NCI-H226 (cell line): ENCODE measurements at places on chromosomes 2 and 18.
A peak's percentile ranks its signal among the peaks of the same experiment; 100 is the strongest.

GRCh38 chr2:54838585-54839035 lies 115.1 kb downstream of the EML6 start:
- DNase-seq = peak; percentile 7

- DNase-seq = no peak
These were observed 46.9 kb upstream of the TAF1B start for GRCh38 chr2:9796056-9797010.

DNA sequence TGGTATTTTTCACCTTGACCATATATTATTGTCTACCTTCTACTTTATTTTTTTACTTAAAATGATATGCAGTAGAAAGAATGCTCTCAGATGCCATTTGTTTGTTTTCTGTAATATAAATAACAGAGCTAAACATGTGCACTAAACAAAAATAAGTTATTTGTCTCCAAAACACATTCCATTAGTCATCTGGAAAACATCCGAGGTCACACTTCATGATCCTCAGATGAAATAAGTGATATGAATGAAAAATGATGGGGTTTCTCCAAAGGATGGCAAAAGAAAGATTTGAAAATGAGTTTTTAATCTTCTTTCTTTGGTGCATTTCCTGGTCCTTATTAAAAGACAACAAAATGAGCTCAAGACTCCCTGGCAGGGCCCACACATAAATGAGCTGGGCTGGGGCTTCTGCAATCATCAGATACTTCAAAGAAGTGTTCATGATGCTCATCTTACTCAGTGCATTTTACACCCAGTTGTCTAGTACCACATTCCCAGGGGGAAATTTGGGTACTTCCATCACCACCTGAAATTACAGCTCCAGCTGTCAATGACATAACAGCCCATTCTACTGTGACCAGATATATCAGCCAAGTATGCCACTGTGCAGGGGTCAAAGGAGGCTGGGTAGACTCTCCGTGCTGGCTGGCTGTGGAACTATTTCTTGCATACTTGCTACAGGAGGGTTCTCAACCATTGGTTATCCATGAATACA lies 283.5 kb downstream of the PID1 start:
- DNase-seq = no peak

- no peak for DNase-seq
These were observed 34.8 kb upstream of the KLHL29 start for GRCh38 chr2:23350041-23350791.

- DNase-seq = peak; percentile 33
These were observed 7.8 kb downstream of the MTHFD2 start for GRCh38 chr2:74206180-74206688.

DNA sequence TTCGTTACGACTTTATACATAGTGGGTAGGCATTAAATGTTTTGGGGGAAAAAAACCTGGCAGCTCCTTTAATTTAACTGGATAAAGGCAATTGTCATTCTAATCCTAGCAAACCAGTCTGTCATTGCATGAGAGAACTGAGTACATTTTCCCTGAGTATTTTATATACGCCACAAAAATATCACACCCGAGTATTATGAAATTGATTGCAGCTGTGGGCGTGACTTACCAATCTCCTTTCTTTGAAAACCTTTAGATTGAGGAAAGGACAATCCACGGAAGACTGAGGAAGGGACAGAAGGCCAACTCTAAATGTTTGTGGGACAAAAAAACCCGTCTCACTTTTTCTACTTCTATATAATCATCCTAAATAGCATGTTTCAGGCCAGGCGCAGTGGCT lies 9.0 kb downstream of the TM4SF20 start:
- DNase-seq = no peak

DNA sequence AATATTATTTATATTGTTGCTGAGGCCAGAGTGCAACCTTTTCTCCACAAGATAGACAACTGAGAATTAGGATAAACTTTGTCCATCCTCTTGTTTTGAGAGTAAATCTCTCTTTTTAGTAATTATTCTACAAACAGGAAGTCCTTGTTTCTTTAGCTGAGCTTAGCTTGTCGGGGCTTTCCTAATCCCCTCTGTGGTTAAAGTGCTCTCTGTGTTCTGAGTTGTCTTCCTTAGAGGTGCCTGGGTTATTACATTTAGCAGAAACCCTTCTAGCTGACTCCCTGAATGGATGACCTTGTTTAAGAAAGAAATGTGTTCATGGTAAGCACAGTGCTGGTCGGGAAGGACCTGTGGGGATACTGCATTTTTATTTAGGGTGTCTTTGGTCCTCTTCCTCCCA lies 12.7 kb downstream of the USP39 start:
- no peak for DNase-seq

DNA sequence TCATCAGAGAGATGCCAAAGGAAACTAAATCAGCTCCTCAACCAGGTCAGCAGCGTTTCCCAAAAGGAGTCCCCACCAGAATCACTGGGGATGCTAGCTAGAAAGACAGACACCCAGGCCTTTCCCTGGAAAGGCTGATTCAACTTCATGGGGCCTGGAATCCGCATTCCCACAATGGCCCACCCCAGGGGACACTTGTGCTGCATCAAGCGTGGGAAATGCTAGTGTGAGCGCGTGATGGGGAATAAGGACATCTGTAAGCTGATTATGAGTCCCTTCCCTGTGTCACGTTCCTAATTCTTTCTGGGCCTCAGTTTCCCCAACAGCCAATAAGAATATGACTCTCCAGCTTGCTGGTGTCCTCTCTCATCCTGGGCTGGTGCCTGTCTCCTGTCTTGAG lies 2.2 kb upstream of the WNT10A start:
- no peak for DNase-seq

GRCh38 chr2:146666340-146666739 lies 1178.5 kb upstream of the ACVR2A start:
- peak; percentile 53 for DNase-seq

DNA sequence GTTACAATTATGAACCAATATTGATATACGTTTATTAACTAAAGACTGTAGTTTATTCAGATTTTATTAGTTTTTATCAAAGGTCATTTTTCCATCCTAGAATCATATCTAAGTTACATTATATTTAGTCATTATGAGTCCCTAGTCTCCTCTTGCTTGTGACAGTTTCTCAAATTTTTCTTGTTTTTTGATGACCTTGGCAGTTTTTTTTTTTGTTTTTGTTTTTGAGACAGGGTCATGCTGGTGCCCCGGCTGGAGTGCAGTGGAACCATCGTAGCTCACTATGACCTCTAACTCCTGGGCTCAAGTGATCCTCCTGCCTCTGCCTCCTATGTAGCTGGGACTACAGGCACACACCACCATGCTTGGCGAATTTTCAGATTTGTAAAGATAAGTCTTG lies 18.3 kb upstream of the SLC39A10 start:
- DNase-seq = no peak

GRCh38 chr2:98692090-98693054 lies 38.6 kb downstream of the MGAT4A start:
- no peak for DNase-seq

DNA sequence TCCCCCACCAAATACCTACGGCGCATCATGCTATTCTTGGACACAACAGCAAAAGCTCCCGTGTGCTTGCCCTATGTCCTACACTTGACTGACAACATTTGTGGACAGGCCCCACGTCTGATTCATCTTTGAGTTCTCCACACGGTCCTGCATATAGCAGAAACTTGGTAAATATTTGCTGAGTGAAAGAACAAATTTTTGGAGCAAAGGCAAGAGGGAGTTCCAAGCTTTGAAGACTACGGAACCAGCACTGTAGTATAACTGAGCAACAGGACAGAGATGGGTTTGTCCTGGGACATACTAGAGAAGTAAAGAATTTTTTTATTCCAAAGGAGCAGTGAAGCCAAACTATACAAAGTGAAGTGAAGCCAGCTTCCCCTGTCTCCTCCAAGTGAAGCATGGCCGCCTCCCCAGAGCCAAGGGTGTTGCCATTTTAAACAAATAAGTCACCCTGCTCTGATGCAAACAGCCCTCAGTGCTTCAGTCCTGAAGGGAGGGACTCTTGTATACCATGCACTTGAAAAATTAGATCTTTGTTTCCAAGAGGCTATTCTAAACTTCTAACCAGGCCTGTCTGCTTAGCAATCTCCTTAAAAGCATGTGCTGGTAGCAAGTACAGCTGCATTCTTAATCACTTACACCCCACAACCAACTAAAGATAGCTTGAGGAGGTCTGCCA lies 35.9 kb downstream of the SPRED2 start:
- DNase-seq = no peak

- no peak for DNase-seq
These were observed 438 bp downstream of the HSPE1 start for GRCh38 chr2:197500503-197501131.

DNA sequence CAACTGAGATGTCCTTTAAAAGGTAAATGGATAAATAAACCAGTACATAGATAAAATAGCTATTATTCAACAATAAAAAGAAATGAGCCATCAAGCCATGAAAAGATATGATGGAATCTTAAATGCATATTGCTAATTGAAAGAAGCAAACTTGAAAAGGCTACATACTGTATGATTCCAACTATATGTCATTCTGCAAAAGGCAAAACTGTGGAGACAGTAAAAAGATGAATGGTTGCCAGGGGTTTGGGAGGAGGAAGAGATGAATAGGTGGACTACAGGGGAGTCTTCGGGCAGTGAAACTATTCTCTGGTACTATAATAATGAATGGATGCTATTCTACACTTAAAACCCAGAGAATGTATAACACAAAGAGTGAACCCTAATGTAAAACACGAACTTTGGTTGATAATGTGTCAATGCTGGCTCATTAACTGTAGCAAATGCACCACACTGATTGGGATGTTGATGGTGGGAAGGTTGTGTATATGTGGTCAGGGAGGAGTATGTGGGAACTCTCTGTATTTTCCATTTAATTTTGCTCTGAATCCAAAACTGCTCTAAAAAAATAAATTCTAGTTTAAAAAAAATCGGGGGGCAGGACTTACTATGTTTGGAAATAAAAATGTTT lies 73.7 kb upstream of the MYCN start:
- no peak for DNase-seq

DNA sequence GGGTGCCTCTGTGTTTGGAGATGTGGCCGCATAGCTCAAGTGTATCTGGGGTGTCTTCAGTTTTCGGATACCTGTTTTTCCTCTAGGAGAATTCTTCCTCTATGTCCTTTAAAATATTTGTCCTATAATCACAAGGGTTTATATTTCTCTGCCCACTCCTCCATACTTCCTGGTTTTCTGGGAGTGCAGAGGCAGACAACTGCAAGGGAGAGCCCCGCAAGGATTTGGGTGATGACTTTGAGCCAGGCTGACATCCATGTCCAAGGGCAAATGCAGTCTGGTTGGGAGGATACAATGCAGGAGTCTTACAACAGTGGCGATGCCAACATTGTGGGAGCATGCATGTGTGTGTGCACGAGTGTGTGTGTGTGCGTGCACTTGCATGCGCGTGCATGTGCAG lies 2.1 kb downstream of the IL1RL1 start:
- no peak for DNase-seq

DNA sequence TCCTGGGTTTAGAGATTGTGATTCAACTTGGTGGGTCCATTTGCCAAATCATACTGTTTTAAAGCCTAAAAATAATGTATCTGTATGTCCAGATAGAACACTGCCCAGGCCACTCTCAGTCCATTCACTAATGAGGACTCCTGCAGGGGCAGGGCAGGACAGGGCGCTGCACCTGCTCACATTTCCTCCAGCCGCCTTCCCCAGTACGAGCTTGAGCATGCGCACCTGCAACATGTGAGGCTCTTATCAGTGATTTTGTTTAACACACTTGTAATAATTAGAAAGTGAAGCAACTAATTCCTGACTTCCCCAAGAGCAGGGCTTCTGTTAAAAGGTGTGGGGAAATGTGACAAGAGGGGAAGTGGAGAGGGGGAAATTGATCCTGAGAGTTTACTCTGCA lies 89.7 kb downstream of the AFF3 start:
- no peak for DNase-seq

DNA sequence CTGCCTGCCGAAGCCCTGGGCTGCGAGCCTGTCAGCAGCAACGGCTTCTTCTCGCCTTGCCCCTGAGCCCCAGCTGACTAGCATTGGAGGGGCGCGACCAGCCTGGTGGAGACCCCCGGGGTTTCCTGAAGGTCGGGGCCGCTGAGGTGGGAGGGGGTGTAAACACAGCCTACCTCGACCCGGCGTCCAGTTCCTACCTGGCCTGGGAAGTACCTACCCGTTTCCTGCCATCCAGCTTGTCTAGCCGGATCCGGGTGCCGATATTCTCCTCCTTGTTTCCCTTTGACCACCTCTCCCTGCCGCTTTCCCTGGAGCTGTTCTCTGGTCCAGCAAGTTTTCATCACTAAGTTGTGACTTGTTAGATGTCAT lies 511 bp downstream of the MOB4 start:
- DNase-seq = no peak

GRCh38 chr2:66435549-66435875 lies 587 bp downstream of the MEIS1 start:
- no peak for DNase-seq

DNA sequence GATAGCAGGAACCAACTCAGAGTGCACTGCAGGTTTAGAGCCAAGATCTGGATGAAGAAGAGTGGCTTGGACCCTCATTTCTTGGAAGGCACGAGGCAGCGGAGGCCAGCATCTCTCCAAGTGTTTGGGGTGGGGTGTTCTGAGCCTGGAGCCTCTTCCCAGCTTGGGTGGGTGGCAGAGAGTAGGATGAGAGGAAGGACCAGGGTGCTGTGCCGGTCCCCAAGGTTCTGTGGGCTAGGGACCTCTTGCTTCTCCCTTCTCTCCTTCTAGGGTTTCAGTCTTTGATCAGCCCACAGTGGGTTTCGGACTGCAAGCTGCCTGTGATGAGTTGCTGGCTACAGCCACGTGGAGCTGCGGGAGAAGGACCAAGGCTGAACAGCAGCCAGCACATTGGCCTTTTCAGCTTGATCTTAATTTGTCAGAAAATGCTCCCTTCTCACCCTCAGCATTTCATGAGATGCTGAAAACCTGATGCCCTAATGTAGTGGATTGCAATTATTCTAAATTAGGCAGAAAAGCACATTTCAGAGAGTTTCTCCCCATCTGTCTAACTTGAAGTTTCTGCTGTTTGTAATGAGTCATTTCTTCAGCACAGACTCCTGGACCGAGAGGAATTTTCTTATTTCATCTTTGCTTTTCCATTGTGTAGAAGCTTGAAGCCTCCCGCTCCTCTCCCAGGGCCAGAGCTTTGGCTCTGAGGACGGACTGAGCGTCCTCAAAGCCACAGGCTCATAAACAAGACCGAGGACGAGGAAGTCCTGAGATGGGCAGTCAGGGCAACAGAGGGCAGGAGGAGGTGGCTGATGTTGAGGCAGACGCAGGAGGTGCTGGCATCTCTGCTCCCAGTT lies 99.1 kb upstream of the HDAC4 start:
- DNase-seq = no peak

- DNase-seq = peak; percentile 2
These were observed 154.5 kb upstream of the NRP2 start for GRCh38 chr2:205527801-205528200.

GRCh38 chr2:62597323-62597722 lies 91.3 kb upstream of the TMEM17 start:
- DNase-seq = no peak
